ENCODE measurements at places on chromosomes 7 and 10. TPM values are rescaled to one million over a fixed set of nuclear protein-coding genes. Genes with fewer than 3 reads are reported as not detected.

Gene CTBP2
- total RNA-seq, result 97.2 TPM

Gene DGKI
- 0.84 TPM for total RNA-seq

Gene TMEM72
- total RNA-seq, result not detected

Gene OR2A25
- not detected for total RNA-seq

Gene ADAM12
- not detected for total RNA-seq

Gene CADPS2
- total RNA-seq, result 3.6 TPM

Gene PILRA
- not detected for total RNA-seq

Gene PTN
- total RNA-seq, result 9.2 TPM

DNA sequence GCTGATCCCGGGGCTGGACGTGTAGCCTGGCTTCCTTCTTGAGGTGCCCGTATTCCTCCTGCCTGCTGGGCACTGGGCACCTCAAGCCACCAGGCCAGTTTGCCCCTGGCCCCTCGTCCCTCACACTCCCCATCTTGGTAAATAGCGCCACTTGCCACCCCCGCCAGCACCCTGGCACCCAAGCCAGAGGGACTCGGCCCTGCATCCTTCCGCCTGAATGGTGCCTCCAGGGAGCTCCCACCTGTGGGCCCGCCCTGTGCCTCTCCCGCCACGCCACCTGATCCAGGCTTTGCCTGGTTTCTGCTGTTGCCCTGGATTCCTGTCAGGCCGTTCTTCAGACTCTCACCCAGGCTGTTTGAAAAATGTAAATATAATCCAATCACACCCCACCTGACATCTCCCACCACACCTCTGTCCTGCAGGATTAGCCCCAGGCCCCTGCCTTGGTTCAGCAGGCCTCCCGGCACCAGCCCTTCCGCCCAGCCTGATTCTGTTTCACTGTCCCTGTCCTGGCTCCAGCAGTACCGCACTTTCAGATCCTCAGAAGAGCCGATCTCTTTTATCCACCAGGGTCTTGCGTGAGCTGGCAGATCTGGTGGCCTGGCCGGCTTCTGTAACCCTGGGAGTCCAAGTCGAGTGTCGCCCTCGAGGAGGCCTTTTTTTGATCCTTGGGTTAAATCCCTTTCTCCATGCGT, 33.8 kb downstream of the WIPI2 start:
- H3K27me3 ChIP-seq, result no peaks in the 10 kb centered on the region
- H3K4me3 ChIP-seq, result no peak overlapping the region
- peaks cover 28% of the 10 kb centered on the region for H3K4me1 ChIP-seq
- H3K36me3 ChIP-seq, result peaks cover 7% of the 10 kb centered on the region

- H3K4me1 ChIP-seq, result peaks cover 5% of the 10 kb centered on the region
- no peak for DNase-seq
Measured at GRCh38 chr10:129446183-129446581, 20.9 kb upstream of the MGMT start.

- no peaks in the 10 kb centered on the region for H3K36me3 ChIP-seq
- H3K27ac ChIP-seq, result no peak overlapping the region
- H3K4me1 ChIP-seq, result peaks cover 23% of the 10 kb centered on the region
- no peak overlapping the region for H3K4me3 ChIP-seq
- no peak for DNase-seq
- H3K27me3 ChIP-seq, result no peaks in the 10 kb centered on the region
Measured at GRCh38 chr7:101125989-101126650, 784 bp upstream of the SERPINE1 start.

DNA sequence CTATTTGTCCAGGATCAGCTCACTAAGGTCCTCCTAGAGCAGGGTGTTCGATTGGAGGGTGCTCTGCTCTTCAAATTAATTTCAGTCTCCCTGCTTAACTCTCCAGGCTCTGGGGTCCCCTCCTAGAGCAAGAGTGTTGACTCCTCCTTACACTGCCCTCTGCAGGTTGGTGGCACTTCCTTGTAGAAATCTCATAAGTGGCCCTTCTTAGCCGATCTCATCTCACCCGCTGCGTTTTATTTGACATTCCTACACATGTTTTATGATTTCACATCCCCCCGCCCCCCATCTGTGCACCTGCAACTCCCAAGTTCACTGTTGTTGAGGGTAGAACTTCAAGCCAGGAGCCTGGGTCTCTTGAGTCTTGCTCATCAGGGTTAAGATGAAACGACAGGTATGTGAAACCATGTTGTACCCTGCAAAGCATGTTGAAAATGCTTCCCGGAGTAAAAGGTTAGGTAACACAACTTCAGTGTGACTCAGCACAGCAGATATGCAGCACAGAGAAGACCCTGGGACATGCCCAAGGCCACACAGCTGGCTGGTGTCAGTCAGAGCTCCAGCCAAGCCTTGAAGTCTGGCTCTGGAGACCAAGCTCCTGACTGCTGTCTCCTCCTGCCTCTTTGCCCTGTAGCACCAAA, 171.2 kb downstream of the PRKAG2 start:
- no peaks in the 10 kb centered on the region for H3K27me3 ChIP-seq
- peak; percentile 58 for DNase-seq
- no peak overlapping the region for H3K4me3 ChIP-seq
- peaks cover 12% of the 10 kb centered on the region for H3K4me1 ChIP-seq

DNA sequence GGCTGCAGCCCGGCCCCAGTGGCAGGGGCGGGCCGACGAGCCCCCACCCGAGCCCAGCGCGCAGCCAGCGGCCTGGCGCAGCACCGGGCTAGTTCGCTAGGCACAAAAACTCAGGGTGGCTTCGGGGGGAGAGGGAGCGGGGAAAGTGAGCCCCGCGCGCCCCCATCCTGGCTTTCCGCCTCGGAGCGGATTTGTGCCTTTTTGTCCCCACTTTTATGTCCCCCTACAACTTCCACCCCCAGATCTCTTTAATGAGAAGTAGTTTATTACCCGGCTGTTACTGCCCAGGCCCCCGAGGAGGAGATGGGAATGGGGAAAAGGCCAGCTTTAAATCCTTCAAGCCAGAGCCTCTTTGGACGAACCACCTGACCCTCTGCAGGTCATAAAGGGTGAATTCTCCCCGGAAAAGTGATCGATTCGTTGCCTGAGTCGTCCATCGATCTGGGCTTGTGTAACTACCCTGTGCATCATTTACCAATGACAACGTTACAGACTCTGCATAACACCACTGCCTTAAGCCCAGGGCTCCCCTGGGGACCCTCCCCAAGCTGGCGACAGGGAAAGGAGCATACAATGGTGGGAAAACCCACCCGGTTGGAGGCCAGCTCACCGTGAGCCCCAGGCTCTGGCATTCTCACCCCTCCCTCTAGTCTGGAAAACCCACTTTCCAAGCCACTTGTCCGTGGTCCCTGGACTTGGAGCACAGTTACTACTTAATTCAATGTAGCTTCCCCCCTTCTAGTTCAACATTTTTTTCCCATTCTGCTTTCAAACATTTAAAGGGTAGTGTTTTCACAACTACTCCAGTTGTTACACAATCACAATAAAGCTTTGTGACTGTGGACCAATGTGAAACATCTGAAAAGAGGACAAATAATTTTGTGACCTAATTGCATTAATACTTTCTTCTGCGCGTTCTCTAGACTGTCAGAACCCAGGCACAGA, 748 bp upstream of the SH3PXD2A start:
- H3K4me3 ChIP-seq, result peak overlapping the region; percentile 51
- peaks cover 2% of the 10 kb centered on the region for H3K36me3 ChIP-seq
- DNase-seq, result no peak

- H3K4me1 ChIP-seq, result 0 out of 2 replicates have a peak, but pooled peaks cover 6% of the 10 kb centered on the region
- H3K4me3 ChIP-seq, result no peak overlapping the region
- no peaks in the 10 kb centered on the region for H3K36me3 ChIP-seq
Measured at GRCh38 chr10:102721954-102722353, 7.5 kb downstream of the SFXN2 start.

GRCh38 chr7:102326157-102326889, 29.9 kb downstream of the SPDYE6 start:
- no peak for DNase-seq
- H3K27me3 ChIP-seq, result no peaks in the 10 kb centered on the region
- no peak overlapping the region for H3K27ac ChIP-seq

- no peaks in the 10 kb centered on the region for H3K36me3 ChIP-seq
- no peak overlapping the region for H3K4me3 ChIP-seq
- no peak overlapping the region for H3K27ac ChIP-seq
Measured at GRCh38 chr10:117532003-117532385, 10.6 kb upstream of the EMX2 start.

DNA sequence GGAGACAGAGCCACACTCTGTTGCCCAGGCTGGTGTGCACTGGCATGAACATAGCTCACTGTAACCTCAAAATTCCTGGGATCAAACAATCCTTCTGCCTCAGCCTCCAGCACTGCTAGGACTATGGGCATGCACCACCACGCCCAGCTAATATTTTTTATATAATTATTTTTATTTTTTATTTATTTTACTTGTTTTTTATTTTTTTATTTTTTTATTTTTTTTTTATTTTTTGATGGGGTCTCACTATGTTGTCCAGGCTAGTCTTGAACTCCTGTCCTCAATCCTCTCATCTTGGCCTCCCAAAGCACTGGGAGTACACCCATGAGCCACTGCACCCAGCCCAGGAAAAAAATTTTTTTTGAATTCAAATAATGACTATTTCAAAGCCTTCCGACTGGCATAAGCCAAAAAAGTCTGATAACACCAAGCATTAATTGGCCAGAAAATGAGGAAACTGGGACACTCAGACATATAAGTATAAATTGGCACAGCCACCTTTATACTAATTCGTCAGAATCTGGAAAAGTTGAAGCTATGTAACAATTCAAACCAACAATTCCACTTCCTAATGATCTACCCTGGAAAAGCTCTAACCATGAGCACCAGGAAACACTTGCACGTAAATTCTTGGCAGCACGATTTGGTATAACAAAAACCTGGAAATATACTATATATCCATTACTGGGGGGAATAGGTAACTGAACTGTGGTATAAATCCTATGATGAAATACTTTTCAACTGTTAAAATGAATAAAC, 6.3 kb downstream of the ZC3HAV1 start:
- H3K36me3 ChIP-seq, result no peaks in the 10 kb centered on the region
- H3K27ac ChIP-seq, result no peak overlapping the region
- no peaks in the 10 kb centered on the region for H3K27me3 ChIP-seq
- no peak for DNase-seq
- H3K4me3 ChIP-seq, result no peak overlapping the region

GRCh38 chr10:7306147-7306546, 104.7 kb downstream of the SFMBT2 start:
- H3K27me3 ChIP-seq, result no peaks in the 10 kb centered on the region
- no peak for DNase-seq
- no peak overlapping the region for H3K27ac ChIP-seq
- H3K4me3 ChIP-seq, result no peak overlapping the region
- no peaks in the 10 kb centered on the region for H3K4me1 ChIP-seq
- H3K36me3 ChIP-seq, result no peaks in the 10 kb centered on the region

DNA sequence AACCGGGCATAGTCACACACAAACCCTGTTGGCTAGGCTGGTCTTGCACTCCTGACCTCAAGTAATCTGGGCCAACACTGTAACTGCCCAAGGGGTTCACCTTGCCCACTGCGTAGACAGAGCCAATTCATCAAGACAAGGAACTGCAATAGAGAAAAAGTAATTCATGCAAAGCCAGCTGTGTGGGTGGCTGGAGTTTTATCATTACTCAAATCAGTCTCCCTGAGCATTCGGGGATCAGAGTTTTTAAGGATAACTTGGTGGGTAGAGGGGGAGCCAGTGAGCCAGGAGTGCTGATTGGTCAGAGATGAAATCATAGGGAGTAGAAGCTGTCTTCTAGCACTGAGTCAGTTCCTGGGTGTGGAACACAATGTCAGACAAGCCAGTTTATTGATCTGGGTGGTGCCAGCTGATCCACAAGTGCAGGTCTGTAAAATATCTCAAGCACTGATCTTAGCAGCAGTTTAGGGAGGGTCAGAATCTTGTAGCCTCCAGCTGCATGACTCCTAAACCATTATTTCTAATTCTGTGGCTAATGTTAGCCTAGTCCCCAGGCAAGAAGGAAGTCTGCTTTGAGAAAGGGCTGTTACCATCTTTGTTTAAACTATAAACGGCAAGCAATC, 15.6 kb upstream of the FXYD4 start:
- H3K27me3 ChIP-seq, result no peaks in the 10 kb centered on the region
- no peak for DNase-seq
- H3K4me3 ChIP-seq, result no peak overlapping the region
- no peaks in the 10 kb centered on the region for H3K36me3 ChIP-seq

DNA sequence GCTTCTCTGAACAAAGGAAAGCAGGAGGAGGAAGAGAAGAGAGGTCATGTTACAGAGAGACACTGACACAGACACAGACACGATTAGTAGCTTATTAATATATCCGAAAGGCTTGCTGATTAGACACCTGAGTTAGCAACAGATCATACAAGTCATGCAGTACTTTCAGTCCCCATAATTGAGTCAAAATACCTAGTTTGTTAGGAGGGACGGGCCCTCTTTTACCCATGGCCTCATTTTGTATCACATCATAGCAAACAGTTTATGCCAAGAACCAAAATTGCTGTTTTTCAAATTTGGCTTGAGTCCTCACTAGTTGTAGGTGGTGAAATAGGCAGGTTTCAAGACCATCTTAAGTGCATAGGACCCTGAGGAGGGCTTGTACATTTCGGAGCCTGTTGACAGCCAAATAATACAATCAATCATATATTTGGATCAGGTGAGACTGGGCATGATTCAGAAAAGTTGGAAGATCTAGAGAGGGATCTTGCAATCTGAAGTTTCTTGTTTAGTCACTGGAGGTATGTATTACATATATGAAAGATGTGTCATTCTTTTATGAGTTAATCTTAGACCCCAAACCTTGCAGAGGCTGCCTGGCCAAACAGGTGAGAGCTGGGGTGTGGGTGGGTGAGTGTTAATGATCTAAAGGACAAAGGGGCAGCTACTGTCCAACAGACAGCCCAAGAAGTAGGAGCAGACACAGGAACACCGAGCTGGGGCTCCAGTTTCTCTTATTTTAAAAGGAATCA, 65.4 kb downstream of the PRPF18 start:
- no peaks in the 10 kb centered on the region for H3K27me3 ChIP-seq
- no peak overlapping the region for H3K4me3 ChIP-seq
- DNase-seq, result no peak
- peaks cover 7% of the 10 kb centered on the region for H3K36me3 ChIP-seq

DNA sequence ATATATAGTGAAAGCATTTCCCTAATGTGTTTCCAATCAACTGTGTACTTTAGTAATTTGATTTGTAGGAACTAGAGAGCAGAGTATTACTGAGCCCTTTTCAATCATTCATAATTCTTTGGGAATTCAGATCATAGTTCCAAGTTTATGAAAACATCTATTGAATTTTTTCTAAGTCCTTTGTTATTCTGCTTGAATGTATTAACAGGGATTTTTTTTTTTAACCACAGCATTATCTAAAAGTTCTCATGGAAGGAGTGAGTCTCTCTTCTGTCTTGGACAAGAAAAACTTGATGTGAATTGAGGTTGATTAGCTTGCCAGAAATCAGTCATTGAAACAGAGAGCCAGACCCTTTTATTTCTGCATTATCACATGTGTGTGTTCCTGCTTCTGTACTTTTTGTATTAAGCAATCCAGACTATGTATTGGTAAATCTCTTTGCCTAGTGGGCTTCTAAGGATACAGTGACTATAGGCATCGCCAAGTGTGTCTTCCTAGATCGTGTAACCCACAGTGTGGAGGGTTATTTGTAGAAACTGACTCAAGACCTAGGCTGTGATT, 59.9 kb downstream of the BMPER start:
- no peaks in the 10 kb centered on the region for H3K4me1 ChIP-seq
- no peak overlapping the region for H3K4me3 ChIP-seq
- DNase-seq, result no peak
